ENCODE measurements at places on chromosomes 11 and 22.

DNA sequence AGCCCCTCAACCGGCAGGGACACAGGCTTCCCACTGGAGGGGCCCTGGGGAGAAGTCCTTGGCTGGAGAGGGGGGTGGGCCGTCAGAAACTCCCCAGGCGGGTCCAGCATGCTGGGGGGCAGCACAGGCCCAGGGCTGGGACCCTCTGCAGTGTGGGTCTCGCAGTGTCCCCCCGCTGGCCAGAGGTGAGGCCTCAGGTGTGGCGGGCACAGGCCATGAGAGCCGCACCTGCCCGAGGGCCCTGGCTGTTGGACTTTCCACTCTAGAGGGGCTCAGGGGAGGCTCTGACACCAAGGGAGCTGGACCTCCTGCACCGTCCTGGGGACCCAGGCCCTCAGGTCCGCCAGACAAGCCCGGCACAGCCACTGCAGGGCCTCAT lies 10.7 kb upstream of the PIM3 start:
- no peak for DNase-seq

DNA sequence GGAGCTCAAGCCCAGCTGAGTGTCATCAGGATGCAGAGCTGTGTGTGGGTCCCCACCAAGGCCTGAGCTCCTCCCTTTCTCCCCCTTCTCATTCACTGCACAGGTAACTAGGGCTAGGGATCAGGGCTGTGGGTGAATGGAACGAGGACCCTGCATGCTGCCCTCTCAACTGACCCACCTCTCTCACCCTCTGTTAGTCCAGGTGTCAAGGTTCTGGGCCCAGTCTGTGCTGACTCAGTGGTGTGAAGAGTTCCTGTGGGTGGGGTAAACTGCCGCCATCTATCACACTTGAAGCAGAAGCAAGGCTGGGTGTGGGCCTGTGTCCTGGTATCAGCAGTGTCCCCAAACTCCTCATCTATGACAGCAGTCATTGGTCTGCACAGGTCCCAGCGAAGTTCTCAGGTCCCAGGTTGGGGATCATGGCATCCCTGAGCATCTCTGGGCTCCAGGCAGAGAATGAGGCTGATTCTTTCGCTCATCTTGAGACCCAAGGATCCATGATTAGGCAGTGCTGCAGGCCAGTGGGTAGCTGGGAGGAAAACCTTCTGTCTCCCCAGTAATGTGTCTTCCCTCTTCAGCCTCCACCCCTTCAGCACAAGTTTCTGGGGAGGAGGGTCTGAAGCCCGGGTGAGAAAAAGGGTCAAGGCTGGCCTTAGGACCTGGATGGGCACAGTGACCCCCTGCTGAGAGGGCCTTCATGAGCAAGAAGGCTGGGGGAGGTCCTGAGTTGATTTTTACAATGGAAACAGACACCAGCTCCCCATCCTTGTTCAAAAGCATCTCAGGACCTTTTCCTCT lies 109.8 kb downstream of the ZNF280B start:
- DNase-seq: no peak

DNA sequence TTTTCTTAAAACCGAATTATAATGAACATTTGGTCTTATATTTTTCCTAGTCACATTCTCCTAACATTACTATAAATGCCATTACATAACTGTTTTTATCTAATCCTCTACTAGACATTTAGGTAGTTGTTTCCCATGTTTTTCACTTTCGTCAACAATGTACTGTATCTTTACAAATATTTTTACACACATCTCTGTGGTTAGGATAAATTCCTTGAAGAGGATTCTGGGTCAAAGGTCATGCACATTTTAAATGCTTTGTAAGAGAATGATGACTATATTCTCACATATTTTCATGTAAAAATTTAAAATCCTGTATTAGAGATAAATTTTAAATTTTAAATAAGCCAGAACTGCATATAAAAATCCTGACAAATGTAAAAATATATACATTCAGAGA lies 61.3 kb upstream of the CLNS1A start:
- no peak for DNase-seq

DNA sequence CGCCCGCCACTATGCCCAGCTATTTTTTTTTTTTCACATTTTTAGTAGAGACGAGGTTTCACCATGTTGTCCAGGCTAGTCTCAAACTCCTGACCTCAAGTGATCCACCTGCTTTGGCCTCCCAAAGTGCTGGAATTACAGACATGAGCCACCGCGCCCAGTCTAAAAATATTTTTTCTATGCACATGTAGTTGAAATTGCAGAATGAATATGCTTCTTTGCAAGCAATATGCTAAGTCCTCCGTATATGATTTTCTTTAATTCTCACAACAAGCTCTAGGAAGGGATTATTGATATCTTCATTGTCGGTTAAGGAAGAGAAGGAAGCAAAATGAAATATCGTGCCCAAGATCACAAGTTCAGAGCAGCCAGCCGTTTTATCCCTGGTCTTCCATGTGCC lies 30.1 kb upstream of the SYT13 start:
- DNase-seq: no peak

DNA sequence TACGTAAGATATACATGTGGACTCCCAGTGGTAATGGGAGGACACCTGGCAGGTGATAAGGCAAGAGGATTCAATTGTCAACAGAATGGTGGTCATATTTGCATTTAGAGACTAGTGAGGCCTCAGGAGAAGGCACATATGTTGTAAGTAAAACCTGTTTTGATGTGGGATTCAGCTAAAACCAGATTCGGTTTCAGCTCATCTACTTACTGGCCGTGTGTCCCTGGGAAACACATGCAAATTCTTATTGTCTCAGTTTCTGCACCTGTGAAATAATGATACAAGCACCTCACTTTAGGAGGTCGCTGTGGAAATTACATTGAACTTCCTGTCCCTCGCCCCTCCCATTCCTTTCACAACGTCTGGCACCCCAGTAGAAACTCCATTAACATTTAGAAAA lies 78.9 kb upstream of the FIBIN start:
- DNase-seq: no peak

DNA sequence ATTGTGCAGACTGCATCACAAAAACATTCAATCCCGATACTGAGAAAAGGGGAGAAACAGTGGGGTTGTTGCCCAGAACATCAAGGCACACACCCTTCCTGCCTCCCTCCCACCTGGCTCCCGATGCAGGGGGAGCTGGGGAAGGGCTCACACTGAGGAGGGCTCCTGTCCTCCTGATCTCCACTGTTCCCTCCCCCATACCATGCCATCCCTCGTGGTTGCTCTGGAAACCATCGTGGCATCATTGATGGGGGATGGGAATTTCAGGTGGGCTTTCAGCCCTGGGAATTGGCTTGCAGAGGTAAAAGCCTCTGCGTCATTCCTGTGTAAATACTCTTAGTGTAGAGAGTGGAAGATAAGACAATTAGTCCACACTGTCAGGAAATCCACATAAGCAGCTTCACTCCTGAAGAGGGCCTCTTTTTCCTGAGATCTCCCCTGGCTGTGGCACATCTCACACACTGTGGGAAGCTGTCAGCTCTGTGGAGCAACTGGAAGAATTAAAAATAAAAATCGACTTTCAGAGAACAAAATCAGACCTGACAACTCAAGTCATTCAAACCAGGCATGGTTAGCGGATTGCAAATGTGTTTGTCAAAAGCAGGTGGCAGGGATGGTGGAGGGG lies 176.0 kb downstream of the CHST1 start:
- no peak for DNase-seq

- no peak for DNase-seq
Measured at GRCh38 chr11:107413352-107413751, 44.3 kb downstream of the CWF19L2 start.

- no peak for DNase-seq
Measured at GRCh38 chr11:6321356-6321755, 1.1 kb upstream of the CAVIN3 start.

DNA sequence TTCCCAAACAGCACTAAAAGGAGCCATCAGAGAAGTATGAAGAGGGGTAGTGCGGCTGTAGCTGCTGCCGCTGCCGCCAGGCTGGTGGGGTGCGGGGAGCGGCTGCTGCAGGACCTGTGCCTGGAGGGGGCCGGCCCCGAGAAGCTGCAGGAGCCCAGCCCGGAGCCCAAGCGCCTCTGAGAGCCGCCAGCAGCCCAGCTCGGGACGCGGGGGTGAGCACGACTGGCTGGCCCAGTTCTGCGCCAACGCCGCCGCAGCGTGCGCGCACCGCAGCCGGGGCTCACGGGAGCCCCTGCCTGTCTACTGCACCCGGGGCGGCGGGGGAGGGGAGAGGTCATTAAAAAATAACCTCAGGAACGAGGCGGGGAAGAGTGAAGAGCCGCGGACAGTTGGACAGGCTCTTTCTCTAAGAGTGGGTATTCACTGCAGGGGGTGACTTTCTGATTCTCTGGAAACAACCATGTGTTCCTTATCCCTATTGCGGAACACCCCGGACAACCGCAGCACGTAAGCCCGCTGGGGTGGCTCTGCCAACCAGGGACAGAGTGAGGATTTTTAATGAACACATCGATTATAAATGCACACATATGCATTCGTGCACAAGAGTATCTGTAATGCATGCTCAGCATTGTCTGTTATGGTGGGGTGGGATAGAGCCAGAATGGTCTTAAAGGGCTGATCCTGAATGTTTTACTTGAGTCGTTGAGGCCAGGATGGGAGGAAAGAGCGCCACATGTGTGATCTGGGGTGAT lies 453 bp downstream of the GAS2 start:
- DNase-seq: no peak

- DNase-seq: no peak
Measured at GRCh38 chr11:83554876-83555275, 268.7 kb upstream of the CCDC90B start.

DNA sequence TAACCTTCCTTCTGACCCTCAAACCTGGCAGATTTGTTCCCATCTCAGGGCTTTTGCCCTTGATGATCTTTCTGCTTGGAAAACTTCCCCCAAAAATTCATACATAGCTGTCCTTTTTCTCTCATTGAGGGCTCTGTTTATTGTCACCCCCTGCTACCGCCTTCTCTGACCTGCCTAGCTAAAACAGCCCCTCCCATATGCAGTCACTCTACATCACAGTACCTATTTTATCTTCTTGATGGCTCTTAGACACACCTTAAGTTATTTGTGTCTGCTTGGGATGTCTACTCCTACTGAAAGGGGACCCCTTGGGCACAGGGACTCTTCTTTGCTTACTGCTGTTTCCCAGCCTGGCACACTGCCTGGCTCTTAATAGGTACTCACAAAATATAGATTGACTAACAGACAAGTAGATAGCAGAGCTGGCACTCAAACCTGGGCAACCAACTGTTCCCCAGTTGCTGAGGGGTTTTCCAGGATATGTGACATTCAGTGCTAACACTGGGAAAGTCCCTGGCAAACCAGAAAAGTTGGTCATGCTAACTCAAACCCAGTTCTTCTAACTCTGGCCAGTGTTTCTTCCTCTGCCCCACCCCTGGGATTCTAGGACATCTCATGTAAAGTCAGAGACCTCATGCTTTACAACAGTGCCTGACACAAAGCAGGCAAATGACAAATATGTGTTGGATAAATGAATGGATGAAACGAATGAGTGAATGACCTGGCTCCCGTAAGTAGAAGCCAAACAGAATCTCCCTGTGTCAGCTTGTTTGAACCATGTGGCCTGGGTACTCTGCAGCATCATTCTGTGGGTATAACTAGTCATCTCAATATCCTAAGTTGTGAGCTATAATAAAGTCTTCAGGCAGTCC lies 19.8 kb upstream of the FJX1 start:
- DNase-seq: no peak

DNA sequence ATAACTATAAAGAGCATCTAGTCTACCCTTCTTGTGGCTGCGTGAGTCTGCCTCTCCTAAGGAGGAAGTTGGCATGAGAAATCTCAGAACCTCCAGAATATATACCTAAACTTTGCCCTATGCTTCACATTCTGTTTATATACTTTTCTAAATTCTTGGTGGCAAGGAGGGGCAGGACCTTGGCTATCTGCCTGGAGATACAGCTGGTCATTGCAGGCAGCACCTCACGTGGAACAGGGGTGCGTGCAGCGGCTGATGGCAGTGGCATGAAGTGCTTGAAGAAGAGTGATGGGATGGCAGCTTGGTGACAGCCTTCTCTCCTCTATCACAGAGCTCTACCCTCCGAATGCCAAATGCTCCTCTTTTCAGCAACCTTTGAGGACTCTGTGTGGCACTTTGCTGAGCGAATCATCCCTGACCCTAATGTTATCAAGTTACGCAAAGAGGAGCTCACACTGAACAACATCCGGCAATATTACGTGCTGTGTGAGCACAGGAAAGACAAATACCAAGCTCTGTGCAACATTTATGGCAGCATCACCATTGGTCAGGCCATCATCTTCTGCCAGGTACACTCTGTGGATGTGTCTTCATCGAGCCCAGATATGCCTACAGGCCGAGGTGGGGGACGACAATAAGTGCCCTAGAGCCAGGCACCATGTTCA lies 12.5 kb downstream of the DDX25 start:
- no peak for DNase-seq

- DNase-seq: no peak
Measured at GRCh38 chr11:13958641-13959400, 3.7 kb upstream of the SPON1 start.

- no peak for DNase-seq
Measured at GRCh38 chr11:12164061-12165014, 53.9 kb downstream of the MICAL2 start.

DNA sequence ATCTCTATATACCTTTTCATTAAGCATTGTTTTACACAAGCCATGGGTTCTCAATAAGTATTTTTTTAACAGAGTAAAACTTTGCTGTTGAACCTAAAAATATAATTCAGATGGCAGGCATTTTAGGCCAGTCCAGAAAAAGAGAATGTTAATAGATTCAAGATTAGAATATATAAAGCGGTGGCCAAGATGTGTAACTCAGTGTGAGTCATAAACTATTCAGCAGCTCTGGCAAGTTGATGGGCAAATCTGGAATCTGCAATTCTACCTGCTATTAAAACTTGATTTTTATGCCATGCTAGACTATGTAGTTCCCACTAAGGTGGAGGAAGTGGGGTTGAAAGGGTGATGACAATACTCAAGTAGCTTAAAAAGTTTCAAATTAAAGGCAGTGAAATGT lies 45.4 kb downstream of the CASP12 start:
- no peak for DNase-seq

GRCh38 chr11:12416552-12416951 lies 39.2 kb downstream of the PARVA start:
- no peak for DNase-seq

- no peak for DNase-seq
Measured at GRCh38 chr11:44623341-44623730, 57.9 kb downstream of the CD82 start.

Measured in CD4-positive, alpha-beta T cell treated with Interleukin-17A for 1 hour (primary cell).